ENCODE measurements at places on chromosomes 16 and 17.

DNA sequence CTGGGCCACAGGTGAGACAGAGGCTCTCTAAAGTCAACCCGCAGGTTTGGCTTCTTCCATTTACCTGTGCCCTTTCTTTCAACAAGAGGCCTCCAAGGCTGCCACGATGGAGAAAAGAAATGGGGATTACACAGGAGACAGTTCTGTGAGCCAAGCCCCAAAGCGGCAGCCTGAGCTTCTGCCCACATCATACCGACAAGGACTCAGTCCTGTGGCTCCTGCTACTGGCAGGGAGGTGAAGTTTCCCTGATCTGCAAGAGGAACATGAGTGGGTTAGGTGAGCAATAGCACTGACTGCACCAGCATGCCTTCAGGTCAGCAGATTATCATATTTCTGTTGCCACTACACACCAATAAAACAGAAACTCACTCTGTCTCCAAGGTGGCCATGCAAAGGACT is 800.0 kb downstream of the KCNJ18 start:
- no peak for DNase-seq

GRCh38 chr17:45186801-45187354 is 25.2 kb downstream of the HEXIM2 start:
- DNase-seq: no peak

DNA sequence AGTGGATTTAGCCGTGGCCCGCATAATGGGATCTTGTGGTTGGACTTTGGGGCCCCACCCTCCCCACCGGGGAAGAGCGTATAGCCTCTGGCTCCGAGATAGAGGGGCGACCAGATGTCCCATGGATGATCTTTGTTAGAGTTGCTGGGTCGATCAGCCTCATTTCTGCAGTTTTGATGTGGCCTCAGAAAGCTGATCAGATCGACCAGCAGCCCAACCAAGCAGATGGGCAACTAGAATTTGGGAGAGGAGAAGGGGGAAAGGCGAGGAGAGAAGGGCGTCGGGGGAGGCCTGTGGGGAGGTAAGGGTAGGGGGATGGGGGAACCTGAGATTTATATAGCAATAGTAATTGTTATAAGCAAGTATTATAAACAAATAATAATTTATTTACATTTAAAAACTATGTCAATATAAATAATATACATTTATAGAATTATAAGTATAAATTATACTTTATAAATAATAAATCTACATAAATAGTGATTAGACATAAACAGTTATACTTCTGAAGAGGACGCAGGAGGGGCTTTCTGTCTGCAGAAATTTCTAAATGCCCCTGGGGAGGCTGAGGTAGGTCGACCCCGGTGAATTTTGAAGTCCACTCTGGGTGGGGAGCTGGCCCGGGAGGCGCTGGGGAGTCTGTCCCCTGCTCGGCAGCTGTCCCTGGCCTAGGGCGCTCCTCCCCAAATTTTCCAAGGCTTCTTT is 136.3 kb downstream of the KCNJ12 start:
- DNase-seq: no peak

DNA sequence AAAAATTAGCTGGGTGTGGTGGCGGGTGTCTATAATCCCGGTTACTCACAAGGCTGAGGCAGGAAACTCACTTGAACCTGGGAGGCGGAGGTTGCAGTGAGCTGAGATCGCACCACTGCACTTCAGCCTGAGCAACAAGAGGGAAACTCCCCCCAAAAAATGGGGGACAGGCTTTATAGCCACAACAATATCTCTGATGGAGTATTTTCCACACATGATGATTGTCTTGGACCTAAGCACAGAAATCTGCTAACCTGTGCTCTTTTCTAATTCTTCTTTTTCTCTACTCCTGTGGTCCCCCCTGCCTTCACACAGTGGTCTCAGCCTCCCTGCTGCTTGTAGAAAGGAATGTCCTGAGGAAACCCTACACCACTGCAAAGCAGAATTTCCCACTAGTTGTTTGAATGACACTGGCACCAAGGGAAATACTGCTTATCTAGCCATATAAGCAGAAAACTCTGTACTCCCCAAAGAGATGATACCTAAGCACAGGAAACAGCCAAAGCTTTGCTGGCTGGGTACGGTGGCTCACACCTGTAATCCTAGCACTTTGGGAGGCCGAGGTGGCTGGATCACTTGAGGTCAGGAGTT is 117.6 kb downstream of the USP31 start:
- no peak for DNase-seq

GRCh38 chr17:3754458-3755334 is 31.0 kb downstream of the HASPIN start:
- DNase-seq: peak; percentile 85

DNA sequence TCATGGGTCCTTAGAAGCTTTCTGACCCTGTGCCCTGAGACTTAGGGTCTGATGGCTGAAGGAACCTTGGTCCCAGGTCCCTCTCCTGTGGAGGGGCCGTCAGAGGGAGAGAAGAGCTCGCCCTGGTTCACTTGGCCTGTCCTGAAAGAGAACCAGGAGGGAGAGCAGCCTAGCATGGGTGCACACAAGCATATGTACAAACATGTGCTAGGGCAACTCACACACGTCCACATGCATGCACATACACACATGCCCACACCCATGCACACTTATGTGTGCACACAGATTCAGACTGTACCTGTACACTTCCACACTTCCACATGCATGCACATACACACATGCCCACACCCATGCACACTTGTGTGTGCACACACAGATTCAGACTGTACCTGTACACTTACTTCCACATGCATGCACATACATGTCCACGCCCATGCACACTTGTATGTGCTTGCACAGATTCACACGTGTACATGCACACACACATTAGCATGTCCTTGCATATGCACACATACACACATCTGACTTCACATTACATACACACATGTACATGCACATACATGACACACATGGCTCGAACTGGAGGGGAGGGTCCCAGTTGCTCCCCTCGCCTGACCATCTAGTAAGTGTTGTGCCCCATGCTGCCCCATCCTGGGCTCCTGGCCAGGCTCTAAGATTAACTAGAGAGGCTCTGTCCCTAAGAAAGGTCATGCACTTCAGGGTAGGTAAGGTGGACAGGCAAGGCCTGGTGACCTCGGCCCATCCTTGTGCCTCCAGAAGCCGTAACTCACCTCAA is 122.0 kb downstream of the METRNL start:
- peak; percentile 60 for DNase-seq

DNA sequence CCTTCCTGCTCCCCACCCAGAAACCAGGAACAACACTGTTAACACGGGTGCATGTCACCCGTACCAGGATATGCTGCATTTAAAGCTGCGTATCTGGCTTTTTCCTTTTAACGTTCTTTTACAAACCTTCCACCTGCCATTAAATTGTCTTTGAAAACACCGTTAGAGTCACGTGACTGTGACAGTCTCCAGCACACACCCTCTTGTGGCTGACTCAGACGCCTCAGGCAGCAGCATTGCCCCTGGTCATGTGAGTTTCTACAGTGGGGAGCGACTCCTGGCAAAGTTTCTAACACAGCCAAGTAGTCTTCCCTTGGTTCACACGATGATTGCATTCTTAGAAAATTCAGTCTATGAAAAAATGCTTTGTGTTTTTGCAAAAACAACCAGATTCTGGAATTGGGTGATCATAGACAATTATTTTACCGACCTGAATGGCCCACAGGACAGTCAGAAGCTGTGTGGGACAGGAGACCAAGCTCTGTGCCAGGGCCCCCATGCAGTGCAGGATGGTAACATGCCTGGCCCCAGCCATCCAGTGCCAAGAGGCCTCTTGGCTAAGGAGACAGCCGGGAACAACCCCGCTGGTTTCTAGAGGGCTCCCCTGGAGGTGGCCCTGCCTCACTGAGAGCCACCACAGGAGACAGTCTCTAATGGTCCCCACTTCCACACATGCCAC is 199.1 kb downstream of the KATNIP start:
- DNase-seq: peak; percentile 78

DNA sequence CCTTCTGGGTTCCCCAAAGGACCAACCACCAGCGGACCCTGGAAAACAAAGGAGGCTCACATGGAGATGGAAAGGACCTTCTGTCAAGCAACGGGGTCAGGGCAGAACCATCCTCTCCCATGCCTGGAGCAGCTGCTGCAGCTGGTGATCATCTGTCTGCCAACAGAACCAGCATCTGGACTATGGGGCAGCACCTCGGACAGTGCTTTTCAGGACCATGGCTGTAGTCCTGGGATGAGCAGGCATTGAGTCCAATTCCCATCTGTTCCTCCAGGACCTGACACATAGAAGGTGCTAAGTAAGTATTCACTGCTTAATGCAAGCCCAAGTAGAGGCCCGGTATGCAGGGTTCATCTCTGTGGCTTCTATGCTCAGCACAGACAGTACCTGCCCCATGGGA is 304.7 kb downstream of the XYLT1 start:
- no peak for DNase-seq

DNA sequence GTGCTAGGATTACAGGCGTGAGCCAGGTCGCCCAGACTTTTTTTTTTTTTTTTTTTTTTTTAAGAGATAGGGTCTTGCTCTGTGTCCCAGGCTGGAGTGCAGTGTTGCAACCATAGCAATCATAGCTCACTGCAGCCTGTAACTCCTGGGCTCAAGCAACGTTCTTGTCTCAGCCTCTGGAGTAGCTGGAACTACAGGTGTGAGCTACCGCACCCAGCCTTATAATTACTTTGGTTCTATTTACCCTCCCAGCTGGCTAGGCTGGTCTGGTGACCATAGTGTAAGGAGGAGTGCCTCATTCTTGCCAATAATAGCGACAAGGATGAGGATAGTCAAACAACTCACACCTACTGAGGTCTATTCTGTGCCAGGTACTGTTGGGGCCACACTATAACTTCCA is 39.6 kb upstream of the USP7 start:
- DNase-seq: no peak

DNA sequence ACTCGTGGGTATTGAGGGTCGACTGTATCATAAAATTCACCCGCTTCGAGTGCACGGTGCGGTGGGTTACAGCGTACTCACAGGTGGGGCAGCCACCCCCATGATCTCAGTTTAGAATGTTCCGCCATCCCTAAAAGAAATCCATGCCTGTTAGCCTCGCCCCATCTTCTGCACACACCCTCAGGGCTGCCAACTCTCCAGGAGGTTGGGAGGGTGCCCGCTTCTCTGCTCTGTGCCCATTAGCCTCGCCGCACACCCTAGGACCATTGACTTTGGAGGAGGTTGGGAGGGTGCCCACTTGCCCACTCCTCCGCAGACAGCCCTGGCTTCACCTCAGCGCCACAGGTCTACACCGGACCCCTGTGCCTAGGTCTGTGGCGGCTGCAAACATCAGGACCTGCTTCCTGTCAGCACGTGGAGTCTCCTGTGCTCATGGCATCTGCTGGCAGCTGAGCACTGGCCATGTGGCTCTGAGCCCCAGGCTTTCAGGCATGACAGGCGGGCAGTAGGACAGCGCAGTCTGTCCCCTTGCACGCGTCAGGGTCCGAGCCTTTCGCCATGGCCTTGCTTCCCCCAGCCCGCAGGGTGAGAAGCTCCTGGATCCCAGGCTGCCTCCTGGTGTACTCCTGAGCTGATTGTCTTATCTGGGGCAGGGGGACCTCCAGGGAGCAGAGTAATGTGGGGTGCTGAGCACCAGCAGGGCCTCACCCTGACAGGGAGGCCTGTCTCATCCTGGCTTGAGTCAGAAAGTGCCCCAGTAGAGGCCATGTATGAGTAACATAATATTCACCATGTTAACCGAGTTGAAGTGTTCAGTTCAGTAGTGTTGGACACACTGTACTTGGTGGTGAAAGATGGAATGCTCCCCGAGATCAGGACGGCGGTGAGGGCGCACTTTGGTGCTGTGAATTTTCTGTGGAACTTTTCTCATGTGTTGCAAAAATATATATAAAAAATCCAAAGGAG is 21.9 kb downstream of the NME3 start:
- no peak for DNase-seq

GRCh38 chr16:12344577-12345343 is 368.2 kb downstream of the SNX29 start:
- DNase-seq: no peak

GRCh38 chr17:72097144-72097543 is 23.7 kb upstream of the SOX9 start:
- DNase-seq: no peak

DNA sequence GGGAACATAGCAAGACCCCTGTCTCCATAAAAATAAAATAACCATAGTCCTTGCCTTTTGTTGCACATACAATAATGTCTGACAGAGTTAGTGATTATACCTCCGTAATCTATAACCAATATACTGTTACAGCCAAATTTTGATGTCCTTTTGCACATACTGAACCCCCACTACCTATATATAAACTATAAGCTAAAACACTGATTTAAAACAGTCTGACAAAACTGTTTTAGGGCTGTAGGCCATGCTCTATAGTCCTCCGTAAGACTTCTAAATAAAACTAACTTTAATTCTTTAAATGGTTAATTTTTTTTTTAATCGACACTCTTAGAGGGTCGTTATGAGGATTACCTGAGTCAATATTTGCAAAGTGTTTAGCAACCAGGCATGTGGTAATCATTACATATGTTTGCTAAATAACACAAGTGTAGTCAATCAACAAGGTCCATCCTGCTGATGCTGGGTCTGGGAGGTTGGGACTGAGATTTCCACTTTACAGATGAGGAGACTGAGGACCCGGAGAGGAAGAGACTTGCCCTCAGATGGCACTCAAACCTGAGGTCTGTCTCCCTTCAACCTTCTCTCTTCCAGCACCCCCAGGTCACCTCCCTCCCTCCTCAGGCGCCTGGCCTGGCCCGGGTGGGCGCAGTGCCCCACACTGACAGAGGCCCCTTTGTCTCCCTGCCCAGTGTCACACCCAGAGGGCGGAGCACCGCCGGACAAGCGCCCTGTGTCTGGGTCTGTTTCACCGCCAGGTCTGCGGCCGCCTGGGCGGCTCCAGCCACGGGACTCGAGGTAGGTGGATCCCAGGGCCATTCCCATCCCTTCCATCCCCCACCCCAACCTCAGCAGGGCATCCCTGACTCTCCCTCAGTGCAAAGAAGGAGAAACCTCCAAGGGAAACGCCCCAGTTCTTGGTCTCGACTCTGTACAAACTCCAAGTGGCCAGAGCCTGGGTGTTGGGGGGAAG is 10.3 kb downstream of the ZNF385C start:
- no peak for DNase-seq

GRCh38 chr17:79224476-79224875 is 149.9 kb downstream of the ENGASE start:
- DNase-seq: no peak
